ENCODE measurements at places on chromosomes 1 and 21.

DNA sequence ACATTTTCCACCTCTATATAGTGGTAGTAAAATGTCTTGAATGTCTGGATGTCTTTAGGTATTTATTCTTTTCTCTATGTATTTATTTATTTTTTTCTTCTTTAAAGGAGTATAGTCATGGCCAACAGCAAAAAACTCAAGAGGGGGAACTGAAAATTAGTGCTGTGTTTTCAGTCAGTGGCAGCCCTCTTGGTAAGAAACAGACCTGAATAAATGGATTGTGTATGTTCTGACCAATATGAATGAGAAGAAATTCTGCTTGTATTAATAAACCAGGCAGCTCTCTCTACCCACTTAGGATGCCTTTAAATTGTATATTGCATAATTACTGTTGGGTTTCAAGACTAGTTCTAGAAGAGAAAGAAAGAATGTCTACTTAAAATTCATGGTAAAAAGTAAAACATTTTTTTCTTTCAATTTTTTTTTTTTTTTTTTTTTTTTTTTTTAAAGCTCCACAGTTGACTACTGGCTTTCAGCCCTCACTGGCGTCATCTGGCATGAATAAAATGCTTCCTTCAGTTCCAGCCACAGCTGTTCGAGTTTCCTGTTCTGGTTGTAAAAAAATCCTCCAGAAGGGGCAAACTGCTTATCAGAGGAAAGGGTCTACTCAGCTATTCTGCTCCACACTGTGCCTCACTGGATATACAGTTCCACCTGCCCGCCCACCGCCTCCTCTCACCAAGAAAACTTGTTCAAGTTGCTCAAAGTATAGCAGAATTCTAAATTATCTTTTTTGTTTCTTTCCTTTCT, 101.6 kb downstream of the ZMYM4 start:
- DNase-seq = no peak

- DNase-seq = no peak
These were observed 890.9 kb downstream of the MRPL39 start for GRCh38 chr21:24716281-24716918.

DNA sequence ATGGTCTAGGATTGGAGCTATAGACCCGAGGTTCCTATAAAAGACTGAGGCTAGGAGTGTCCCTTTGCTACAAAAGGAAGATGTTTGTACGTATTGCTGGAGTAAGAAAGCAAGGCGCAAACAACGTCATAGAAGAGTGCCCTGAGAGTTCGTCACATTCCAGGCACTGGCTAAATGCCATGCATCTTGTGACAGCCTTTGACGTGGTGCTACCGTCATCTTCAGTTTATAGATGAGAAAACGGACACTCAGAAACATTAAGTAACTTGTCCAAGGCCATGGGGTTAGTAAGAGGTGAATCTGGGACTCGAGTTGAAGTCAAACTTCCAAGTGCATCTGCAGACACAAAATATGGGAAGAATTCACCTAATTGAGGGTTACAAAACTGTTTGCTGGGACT, 104.2 kb upstream of the SLC45A1 start:
- no peak for DNase-seq

DNA sequence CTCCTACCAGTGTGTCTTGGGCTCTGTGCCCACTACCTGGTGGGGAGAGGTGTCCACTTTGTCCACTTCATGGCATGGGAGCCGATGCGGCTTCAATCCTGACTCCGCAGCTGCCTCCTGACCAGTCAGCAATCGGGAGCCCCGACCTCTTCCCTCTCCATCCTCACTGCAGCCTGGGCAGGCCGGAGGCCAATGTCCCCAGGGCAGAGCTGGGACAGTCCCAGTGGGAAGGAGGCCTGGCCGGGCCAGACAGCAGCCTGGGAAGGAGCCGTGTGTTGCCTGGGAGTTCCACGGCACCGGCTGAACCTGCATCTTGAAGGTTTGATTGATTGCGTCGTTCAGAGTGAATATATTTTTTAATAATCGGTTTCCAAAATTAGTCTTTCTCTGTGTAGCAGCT, 330.9 kb upstream of the VAMP3 start:
- no peak for DNase-seq

GRCh38 chr1:83693427-83694126, 305.4 kb downstream of the TTLL7 start:
- DNase-seq = no peak

DNA sequence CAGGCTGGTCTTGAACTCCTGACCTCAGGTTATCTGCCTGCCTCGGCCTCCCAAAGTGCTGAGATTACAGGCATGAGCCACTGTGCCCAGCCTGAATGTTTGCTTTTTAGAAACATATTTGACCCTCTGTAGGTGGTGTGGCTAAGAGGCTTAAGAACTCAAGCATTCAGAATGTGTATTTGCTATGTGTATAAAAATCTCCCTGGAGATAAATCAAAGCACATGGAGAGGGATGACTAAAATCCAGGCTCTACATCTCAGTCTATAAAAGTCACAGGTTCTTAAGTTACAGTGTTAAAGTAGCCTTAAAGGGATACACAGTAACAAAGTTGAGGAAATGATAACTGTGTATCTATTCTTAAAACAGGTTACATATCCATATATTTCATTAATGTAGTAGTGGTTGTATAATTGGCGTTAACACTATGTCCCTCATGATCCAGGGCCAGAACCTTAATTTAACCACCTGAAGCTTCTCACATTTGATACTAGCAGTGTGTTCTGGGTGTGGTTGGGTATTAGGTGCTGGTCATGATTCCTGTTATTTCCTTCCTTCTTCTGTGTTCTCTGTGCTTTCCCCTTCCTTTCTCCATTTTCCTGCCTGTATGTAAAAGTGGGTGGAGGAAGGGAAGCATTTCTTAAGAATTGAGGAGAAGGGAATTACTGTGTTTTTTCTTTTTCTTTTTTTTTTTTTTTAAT, 16.2 kb downstream of the GIPC2 start:
- DNase-seq = no peak

DNA sequence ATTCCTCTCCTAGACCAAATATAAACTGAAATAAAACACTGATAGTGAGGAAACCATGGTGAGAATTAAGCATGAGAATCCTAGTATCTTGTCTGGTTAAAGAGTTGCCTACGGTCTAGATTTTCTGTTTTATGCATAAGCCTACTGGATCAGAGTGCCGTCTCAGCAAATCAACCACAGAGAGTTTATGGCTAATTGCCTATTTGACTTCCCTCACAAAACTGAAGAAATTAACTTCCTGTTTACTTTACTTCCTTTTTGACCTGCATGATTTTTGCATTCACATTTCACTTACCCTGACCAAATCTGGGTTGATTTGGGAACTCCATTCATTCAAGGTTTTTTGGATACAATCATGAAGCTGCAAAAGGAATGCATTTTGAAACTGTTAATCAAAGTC, 5.0 kb downstream of the GCLM start:
- DNase-seq = no peak

DNA sequence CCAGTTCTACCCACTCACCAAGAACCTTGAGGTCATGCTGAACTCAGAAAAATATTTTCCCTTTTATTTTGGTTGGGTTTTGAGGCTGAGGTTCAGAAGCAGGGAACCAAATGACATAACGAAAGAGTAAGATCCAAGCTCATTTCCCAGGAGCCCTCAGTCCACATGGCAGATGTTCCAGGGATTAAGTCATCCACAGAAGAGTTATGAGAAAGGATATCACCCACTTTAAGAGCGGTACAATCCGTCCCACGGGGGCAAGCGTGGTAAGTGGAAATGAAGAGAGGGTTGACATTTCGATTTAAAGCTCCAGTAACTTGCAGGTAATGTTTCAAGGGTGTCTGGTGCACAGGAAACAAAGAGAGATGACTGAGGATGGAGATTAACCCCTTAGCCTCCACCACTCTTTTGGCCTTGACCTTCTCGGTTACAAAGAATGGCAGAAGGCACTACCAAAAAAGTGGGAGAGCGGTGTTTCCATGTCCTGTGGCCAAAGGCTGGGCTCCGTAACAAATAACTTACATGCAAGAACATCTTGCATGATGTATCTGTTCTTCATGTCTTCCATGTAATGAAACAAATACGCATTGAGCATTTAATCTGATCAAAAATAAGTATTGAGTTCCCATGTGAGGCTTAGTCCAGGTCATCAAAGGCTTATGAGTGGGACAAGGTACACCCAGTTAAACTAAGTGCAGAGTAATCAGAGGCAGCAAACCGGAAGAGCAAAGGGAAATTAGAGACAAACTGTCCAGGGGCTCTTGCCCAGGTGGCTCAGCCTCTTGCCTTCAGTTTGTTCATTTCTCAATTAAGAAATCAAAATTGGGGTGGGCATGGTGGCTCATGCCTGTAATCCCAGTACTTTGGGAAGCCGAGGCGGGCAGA, 241.4 kb downstream of the TOMM20 start:
- DNase-seq = no peak

DNA sequence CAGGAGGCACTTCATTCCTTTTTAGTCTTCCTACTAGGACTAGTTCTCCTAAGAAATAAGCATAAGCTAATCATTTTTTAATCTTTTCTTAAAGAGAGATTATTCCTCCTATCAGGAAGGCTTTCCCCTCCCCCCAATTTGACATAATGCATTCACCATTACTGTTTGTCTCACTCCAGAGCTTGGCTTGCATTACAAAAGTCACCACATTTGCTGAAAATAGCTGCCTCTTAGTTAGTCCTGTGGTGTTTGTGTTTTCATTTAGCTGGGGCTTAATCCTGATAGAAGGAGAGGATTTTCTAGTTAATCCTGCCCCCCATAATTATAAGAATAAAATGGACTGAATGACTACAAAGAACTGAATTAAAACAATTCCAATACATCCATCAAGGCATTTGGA, 307.1 kb upstream of the RRP15 start:
- no peak for DNase-seq

DNA sequence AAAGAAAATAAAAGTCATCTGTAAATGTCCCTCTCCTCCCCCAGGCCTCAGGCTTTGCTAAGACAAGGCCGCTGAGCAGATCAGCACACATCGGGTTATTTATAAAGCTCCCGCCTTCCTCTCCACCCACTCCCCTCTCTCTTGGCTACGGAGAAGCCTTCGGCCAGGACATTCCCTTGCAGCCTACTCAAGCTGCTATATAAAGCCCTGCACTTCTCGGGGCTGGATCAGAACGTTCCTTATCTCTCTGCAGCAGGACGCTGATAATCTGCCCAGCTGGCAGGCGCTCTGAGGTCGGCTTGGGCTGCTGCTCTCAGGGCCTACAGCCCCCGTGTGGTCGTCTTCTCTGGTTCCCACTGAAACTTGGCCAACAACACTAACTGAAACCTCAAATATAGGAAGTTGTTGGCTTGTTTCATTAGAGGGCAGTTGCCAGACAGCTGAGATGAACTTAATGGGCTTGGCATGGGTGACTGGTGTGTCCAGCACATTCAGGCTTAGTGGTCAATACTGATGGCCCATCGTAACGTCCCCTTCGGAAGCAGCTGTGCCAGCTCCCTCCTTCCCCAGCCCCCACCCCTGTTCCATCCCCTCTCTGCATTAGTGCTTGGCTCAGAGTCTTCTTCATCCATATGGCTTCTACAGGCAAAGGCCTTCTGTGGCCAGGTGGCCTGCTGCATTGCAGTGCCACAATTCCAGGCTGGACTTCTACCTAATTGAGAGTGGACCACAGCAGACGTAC, 64.6 kb downstream of the IER5 start:
- no peak for DNase-seq

GRCh38 chr1:82560566-82560965, 759.8 kb downstream of the ADGRL2 start:
- no peak for DNase-seq

GRCh38 chr1:32194984-32195383, 5.4 kb upstream of the CCDC28B start:
- no peak for DNase-seq

DNA sequence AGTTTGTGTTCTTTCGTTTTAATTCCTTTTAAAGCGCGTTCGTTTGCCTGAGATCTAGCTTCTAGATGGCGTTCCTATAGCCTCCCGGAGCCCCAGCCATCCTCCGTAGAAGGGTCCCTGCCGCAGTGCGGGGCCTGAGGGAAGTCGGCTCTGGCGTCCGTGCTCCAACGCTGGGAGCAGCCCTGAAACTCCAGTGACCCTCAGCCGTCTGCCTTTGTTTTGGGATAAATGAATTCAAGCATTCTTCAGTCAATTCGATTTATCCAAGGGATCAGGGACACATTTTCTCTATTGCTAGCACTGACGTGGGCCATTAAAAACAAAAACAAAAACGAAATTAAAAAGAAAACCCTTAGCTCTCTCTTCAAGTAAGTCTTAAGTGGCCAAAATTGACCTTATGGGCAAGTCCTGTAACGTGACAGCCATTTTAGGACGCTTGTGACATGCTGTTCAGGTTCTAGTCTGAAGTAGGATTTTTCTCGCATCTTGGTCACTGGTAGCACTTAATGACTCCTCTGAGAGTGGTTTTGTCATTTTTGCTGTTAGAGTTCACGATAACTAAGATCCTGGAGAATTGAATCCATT, 742 bp upstream of the HSPA13 start:
- no peak for DNase-seq

DNA sequence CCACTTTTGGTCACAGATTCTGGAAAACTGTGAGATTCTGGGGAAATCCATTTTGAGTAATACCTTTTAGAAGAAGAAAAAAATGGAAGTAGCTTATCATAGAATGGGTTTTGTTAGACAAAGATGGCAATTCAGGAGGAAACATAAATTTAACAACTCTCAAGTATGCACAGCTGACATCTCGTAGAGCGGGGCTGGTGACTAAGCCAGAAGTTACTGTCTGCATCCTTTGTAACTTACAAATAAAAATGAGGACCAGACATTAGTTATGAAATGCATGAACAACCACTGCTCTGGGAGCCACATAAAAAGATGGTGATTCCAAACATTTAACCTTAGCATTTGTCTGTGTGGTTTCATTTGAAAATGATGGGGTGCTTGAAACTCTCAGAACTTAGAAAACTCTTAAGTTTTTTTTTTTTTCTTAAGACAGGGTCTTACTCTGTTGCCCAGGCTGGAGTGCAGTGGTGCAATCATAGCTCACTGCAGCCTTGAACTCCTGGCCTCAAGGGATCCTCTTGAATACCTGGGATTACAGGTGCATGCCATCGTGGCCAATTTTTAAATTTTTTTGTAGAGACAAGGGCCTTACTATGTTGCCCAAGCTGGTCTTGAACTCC, 49.2 kb upstream of the ATP5PO start:
- DNase-seq = no peak
